H9 (cell line): ENCODE measurements at places on chromosomes 2 and 18.

- no peak for DNase-seq
These were observed 10.2 kb downstream of the ANO7 start for GRCh38 chr2:241198381-241199279.

DNA sequence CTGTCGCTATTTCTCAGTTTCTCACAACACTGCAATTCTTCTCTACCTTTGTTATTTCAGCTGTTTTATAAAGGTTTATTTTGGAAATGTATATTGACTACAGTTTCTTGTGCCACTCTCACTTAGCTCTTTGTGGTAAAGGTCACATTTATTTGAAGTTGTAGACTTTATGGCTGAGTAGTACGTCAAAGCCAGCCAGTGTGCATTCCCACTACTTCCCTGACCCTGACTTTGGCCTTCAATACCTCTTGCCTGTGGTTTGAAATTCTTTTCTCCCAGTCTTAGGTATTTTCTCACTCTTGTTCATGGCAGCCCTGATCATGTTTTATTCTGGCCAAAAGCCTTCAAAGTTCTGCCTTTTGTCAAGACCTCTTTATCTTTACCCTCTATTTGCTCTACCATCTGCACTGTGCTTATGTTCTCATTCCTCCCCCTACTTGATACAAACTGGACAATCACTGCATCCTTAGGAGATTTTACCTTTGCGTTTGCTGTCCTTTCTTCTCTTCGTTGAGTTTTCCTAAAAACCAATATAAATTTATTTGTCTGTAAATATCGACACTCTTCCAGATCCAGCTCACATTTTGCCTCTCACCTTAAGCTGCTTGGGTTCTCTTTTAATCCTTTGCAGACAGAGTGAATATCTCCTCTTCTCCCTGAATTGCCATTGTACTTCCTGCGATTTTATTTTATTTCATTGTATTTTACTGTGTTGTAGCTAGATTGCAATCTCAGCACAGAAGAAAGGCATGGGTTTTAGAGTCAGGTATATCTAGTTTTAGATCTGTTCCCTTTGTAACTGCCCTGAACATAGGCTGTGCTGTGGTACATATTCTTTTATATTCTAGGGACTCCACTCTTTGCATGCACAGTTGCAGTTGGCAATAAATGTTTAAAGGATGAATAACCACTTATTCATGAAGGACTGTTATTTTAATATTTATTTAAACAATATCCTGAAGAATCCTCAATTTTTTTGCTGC lies 31.2 kb downstream of the GULP1 start:
- DNase-seq = no peak

GRCh38 chr2:230684270-230685168 lies 28.1 kb upstream of the CAB39 start:
- DNase-seq = no peak

GRCh38 chr2:224909885-224910573 lies 132.2 kb downstream of the DOCK10 start:
- no peak for DNase-seq

GRCh38 chr18:33495278-33495677 lies 54.8 kb upstream of the CCDC178 start:
- peak; percentile 66 for DNase-seq

DNA sequence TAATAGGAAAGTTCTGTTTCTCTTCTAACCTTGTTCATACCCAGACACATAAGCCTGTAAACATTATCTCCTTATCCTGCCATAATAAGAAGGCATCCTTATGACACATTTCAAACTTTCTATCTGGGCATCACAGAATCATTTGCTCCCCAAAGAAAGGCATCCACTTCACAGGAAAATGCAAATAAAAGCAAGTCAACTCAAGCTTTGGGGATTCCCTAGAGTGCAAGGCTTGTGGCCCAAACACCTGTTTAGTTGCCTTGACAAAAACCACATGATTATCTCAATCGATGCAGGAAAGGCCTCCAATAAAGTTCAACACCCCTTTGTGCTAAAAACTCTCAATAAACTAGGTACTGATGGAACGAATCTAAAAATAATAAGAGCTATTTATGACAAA lies 195.7 kb upstream of the GALNT5 start:
- DNase-seq = no peak

GRCh38 chr2:164967781-164968228 lies 12.5 kb upstream of the SLC38A11 start:
- DNase-seq = no peak

DNA sequence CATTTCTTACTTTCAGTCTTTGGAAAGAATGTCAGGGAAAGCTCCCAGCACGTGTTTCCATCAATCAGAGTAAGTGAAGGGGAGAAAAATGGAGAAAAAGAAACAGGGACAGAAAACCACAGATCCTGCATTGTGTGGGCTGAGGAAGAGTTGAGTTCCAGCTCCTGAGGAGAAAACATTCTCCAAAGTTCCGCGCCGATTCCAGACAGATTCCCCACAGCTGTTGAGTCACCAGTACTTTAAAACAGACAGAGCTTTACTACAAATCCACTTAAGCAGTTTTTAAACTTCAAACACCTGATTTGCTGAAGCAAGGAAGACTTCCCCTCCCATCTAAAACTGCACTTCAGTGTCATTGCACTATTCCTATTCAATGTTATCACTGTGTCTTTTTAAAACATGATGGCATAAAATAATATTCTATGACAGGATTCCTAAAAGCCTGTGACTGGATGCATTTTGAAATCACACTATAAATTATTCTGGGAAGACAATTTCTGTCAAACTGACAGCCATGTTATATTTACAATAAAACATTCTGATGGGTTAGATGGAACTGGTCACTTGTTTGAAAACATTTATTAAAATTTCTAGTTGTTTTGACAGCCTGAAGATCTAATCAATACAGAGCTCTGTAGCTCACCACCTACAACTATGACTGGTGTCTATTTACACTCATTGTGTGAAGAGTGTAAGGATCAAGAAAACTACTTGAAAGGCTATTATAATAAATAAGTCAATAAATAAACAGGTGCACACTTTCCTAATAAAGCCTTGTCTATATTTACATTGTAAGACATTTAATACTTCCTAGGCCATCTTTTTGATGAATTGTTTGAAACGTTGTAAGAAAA lies 40.9 kb downstream of the TCF4 start:
- DNase-seq = no peak

GRCh38 chr2:221792971-221793521 lies 220.9 kb upstream of the EPHA4 start:
- peak; percentile 72 for DNase-seq

GRCh38 chr2:27306573-27307286 lies 1.5 kb downstream of the UCN start:
- DNase-seq = no peak

DNA sequence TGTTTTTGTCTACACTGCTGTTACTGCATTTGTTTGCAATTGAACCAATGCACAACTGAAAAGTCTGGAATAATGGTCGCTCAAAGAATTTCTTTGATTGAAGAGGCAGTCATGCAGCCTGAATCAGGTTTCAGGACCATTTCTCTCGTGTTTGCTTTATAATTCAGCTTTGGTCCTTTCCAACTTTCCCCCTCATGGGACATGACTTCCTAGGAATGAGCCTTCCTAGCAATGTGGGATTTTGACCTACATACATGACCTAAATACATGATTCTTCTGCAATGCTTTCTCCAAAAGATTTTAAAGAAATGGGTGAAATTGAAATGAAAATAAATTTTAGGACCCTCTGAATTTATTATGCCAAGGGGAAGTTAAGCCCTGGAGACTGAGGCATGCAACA lies 197.4 kb downstream of the MREG start:
- no peak for DNase-seq

DNA sequence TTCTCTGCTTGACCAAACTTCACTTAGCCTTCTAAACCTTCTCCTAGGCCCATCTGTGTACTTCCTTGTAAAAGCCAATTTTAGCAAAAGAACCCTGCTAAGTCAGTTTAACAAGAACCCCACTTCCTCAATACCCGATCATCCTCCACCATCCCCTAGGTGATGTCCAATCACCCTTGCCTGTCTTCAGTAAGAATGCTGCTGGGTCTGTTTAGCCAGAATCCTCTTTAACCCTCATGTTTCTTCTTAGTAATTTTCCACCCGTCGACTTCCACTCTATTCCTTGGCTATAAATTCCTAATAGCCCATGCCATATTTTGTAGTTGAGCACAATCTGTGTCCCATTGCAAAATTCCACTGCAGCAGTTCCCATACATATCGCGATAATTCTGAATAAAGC lies 780.0 kb upstream of the RAB6C start:
- DNase-seq = no peak

DNA sequence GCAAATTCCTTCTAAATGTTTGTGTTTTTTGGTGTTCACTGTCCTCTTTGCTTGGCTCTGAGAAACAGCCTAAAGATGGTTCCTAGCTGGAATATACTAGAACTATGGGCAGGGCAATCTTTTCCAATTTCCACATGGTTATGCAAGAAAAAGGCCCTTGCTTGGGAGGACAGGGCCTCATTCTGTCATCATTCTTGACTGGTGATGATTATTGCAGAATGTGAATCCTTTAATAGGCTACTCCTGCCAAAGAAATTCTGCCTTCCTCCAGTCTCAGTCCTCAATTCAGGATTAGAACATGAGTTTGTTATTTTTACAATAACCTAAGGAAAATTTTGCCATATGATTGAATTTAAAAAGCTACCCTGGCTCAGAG lies 218.7 kb downstream of the HNMT start:
- no peak for DNase-seq

DNA sequence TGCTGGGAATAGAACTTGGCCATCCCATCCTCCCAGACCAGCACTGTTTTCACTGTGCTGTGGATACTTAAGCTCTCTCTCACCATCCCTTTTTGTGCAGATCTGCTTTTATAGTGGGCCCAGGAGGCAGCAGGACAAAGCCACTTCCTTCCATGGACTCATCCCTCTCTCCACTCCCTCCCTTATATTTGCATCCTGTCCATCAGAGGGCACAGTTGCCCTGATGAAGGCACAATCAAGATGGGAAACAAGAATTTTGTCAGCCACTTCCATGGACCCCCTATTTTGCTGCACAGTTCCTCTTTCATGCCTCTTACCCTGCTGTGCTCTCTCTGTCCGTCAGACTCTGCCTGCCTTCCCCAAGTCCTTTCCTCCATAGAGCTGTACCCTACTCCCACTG lies 338.7 kb downstream of the HRH4 start:
- DNase-seq = no peak

DNA sequence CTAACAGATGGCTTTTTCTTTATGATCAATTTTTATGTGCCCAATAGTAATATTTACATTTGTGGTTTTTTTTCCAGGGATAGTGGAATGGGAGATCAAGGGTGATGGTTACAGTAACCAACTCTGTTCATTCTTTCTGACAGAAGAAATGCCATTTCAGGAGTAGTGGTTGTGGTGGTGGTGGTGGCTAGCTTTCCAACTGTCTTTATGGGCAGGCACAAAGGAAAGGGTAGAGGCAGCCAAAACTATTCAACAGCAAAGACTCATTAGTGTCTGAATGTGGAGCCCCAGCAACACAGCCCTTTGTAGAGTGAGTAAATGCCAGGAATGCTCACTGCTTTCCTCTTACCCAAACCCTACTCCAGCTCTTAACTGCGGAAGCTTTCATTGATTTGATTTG lies 227.7 kb downstream of the RND3 start:
- DNase-seq = no peak

DNA sequence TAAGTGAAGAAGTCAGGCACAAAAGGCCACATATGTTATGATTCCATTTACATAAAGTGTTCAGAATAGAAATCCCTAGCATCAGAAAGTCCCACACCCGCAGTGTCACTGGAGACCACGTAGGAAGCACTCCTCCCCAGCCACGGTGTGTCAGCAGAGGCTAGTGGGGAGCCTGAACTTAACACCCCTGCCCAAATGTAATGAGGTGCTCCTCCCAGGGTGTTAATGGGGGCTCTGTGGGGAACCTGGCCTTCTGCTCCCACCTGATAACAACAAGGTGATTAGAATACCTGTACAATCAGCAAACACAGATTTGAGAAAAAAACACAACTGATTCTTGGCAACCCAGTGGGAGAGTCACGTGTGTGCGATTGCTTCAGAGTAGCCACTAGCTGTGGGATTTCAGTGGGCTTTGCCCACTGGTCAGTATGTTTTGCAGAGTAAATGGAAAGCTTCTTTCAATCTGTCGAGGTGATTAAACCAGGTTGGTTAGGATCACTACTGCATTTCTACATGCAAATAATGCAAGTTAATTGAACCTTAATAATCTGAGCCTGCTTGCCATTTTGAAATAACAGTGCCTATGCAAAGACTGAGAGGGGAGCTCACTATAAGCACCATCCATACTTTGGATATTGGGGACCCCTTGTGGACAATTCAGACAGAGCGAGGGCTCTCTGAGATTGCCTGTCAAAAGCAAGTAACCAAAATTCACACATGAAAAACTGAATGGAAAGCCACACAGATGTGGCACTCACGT lies 20.6 kb upstream of the ATRAID start:
- DNase-seq = peak; percentile 53

DNA sequence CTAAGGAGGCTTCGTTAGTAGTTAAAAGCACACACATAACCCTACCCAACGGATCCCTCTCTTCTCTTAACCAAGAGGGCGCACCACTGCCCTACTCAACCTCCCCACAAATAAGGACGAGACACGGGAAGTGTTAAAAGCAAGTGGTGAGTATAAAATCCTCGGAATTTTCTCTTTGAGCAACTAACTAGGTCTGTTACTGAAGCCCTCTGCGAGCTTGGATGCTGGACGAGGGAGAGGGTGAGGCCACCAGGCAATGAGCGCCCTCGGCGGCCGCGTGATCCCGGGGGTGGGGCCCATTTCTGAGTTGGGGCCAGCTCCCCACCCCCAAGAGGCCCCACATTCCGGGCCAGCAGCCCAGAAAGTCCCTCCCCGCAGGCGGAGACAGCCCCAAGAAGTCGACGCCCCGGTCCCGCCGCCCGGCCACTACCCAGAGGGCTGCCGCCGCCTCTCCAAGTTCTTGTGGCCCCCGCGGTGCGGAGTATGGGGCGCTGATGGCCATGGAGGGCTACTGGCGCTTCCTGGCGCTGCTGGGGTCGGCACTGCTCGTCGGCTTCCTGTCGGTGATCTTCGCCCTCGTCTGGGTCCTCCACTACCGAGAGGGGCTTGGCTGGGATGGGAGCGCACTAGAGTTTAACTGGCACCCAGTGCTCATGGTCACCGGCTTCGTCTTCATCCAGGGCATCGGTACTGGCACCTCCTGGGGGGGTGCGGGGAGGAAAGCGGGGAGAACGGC lies at the start of gene CYBRD1:
CYBRD1 (plus strand) TSS at position 423 of the 736 bp plus-strand sequence; CDS start at position 495, 72 bp downstream.
- peak; percentile 67 for DNase-seq

GRCh38 chr2:68103709-68104055 lies 40.9 kb upstream of the C1D start:
- no peak for DNase-seq

GRCh38 chr2:21268197-21268877 lies 144.6 kb downstream of the TDRD15 start:
- DNase-seq = no peak

- DNase-seq = no peak
These were observed 7.3 kb upstream of the ATL2 start for GRCh38 chr2:38384338-38384737.

GRCh38 chr18:55907453-55908175 lies 319.6 kb upstream of the TCF4 start:
- DNase-seq = no peak

GRCh38 chr2:136994793-136995192 lies 229.4 kb downstream of the THSD7B start:
- DNase-seq = no peak
